ENCODE measurements at places on chromosomes 4 and X. TPM values are rescaled to one million over a fixed set of nuclear protein-coding genes. Genes with fewer than 3 reads are reported as not detected.

DNA sequence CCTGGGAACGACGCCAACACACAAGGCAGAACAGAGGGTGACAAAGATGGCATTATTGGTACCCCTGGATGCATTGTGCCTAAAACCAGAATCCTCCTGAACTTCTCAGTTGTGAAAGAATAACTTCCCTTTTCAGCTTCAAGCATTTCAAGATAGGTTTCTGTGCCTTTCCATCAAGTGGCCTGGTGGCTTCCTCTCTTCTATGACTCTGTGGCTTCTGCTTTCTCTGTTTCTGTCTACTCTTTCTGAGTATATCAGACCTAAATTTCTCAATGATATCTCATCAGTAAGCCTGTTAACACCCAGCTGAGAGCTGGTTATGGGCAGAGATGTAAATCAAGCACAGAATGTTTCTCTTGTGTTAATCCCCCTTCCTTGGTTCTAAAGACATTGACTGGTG is 21.4 kb upstream of the FAM9B start:
- DNase-seq = no peak

EPHA5 gene
- not detected for total RNA-seq

NMU gene
- 0.33 TPM for total RNA-seq

DNA sequence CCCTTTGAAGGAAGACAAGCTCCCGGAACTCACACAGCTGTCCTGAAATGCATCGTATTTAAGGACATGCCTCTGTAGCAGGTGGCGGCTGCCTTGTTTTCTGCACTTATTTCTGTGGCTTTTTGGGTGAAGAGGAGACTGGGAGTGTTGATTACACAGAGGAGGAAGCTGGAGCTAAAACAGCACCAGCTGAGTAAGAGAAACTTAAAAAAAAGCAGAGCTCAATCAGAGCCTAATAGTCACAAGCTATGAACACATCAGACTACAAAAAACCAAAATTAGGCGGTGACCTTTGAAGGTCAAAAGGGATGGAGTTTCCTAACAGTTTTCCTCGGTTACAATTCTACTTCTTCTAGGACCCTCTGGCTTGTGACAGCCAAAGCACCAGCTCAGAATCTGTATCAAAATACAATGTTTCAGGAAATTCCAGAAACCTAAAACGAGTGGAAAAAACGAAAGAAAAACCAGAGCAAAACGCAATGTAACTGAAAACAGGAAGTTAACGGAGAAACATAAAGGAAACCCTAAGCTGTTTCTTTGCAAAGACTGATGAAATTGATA is 13.5 kb downstream of the PRKX start:
- no peak for DNase-seq

DKK2 gene
- not detected for total RNA-seq

GRCh38 chrX:39773150-39773549 is 324.6 kb downstream of the BCOR start:
- no peak for DNase-seq

CLDN34 gene
- not detected for total RNA-seq

- no peak for DNase-seq
Observed at GRCh38 chr4:738781-739280, 33.2 kb downstream of the PCGF3 start.

GRCh38 chr4:58936436-58936835 is 1826.3 kb upstream of the IGFBP7 start:
- DNase-seq = no peak

DGKK gene
- not detected for total RNA-seq

DNA sequence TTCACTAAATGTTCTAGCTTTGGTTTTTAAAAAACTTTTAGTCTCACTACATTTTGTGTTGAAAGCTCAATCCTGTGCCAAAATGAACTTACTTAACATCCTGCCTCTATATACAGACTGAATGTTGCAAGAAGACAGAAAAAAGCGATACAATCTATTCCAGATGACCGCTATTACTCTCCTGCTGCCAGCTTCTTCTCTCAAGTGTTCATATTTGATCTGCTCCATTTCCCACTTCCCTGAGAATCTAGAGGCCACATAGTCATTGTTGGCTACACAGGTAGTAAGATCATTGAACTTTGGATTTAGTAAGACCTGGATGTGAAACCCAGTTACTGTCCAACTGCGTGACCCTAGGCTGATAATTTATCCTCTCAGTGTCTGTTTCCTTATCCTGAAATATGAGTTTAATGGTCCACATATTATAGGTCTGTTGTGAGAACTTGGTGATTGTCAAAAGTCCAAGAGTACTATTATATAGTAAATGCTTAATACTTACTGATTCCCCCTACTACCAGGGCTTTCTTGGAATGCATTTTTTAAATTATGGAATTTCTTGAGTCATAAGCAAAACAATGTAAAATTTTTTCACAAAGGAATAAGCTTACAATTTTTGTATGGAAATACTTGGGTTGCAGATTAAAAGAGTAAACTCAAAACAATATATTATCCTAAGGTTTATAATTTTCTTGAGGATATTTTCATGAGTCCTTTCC is 976.8 kb upstream of the ADGRL3 start:
- no peak for DNase-seq

DNA sequence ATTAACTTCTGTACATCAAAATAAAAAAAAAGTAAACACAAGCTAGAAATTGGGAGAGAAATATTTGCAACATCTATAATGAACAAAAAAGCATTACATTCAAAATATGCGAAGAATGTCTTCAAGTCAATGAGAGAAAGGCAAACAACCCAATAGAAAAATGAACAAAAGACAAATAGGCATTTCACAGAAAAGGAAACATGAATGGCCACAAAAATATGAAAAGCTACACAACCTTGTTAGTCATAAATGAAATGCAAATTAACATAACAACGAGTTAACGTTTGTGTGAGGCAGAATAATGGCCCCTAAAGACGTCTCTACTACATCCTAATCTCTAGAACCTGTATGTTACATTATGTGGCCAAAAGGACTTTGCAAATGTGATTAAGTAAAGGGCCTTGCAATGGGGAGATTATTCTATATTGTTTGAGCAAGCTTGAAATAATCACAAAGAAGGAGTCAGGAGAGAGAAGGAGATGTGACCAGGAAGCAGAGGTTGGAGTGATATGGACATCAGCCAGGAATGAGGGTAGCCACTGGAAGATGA is 86.8 kb downstream of the WDFY3 start:
- DNase-seq = no peak

DNA sequence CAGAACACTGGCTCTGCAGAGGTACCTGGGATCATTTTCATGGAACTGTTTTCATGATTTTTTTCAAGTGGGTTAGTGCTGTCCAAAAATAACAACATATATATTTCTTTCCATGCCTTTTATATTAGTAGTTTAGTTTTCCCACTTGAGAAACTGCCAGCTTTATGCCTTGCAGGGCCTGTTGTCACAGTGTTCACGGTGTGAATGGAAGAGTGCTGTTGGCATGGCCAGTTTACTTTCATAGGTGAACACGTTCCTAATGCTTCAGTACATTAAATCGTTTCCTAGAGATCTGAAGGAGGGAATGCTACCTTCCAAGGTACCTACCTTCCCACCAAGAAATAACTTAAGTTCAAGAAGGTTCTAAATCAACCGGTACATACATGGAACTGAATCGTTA is 12.6 kb downstream of the DOCK11 start:
- DNase-seq = no peak

FAM3A gene
- 24.9 TPM for total RNA-seq

DNA sequence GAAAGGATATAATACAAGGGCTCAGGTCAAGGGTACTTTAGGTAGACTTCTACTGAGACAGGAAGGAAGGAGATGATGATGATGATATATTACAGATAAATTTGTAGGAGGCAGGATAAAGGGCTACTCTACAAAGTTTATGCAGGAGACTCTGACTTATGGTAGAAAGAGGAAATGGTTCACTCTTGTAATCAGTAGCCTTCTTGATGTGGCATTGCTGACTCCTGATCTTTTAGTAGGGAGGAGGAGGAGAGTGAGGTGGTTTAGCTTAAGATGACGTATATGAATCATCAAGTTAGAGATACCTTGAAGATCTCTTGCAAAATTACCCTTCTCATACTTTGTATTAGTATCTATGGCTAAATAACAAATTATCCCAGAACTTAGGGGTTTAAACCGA is 4.7 kb downstream of the BLTP1 start:
- no peak for DNase-seq

SLC10A3 gene
- 27.6 TPM for total RNA-seq

PRRG1 gene
- not detected for total RNA-seq

DNA sequence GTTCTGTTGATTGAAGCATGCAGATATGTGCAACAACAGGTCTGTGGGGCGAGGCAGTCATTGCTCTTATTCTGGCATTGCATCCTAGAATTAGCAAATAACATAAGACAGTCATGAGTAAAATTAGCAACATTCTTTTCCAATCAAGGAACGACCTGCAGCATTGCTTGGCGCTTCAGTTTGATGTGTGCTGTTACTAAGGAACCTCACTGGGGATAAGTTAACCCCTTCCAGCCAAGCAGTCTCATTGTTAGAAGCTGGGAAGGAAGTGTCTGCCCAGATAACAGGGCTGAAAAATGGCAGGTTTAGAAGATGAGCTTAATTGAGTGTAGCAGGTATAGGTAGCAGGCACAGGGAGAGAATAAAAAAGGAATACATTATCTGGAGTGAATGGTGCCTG is 55.4 kb downstream of the RBM46 start:
- DNase-seq = no peak

- no peak for DNase-seq
Observed at GRCh38 chr4:126414741-126415140, 1100.0 kb downstream of the FAT4 start.

- no peak for DNase-seq
Observed at GRCh38 chr4:187739771-187740170, 255.8 kb upstream of the ZFP42 start.

SLC6A14 gene
- not detected for total RNA-seq

SLITRK2 gene
- total RNA-seq = not detected

PDLIM5 gene
- total RNA-seq = 24.9 TPM

Measured in activated CD4-positive, alpha-beta memory T cell treated with anti-CD3 and anti-CD28 coated beads, Interleukin-2, amount 10 ng/mL, durations not matched to agents 7 days and 5 days (primary cell).